Fibroblast of gingiva (primary cell): ENCODE measurements at places on chromosomes 2 and 18.

DNA sequence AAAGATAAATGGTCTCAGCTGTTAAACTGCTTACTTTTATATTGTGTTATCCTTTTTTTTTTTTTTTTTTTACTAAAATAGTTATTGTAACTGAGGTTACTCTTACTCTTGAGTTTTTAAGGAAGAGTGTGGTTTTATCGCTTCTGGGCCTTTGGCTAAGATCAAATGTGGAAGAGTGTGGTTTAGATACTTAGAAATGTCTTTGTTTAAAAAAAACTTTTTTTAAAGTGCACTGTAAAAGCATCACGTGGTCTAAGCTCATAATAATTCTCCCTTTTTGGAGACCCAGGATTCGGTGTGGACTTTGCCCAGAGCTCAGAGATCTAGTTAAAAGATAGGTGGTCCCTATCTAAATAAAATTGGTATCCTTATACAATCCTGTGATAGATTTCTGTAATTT lies 11.9 kb upstream of the OXER1 start:
- no peak for DNase-seq

GRCh38 chr2:201642086-201642578 lies 1.2 kb downstream of the TMEM237 start:
- DNase-seq: no peak

GRCh38 chr2:47486841-47487497 lies 84.0 kb downstream of the MSH2 start:
- DNase-seq: no peak

GRCh38 chr2:227205701-227206100 lies 41.3 kb downstream of the COL4A3 start:
- no peak for DNase-seq

GRCh38 chr2:225074919-225075681 lies 32.8 kb upstream of the DOCK10 start:
- DNase-seq: no peak

DNA sequence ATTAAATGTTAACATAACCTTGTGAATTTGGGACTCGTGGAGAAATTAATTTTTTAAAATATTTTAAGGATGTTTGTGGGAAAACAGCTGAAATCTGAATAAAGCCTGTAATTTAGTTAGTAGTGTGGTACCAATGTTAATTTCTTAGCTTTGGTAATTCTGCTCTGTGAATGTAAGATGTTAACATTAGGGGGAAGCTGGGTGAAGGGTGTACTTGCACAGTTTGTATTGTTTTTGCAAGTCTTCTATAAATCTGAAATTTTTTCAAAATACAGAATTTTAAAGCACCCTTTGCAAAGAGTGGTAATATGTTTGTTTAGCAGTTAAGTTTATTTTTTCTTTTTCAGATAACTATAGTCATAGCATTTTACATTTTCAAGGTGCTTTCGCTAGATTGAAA lies 4.5 kb downstream of the PTPRM start:
- DNase-seq: no peak

GRCh38 chr2:140589696-140590095 lies 1541.1 kb downstream of the LRP1B start:
- no peak for DNase-seq
